ENCODE measurements at places on chromosomes 16 and 17. TPM values are rescaled to one million over a fixed set of nuclear protein-coding genes. Genes with fewer than 3 reads are reported as not detected.

DNA sequence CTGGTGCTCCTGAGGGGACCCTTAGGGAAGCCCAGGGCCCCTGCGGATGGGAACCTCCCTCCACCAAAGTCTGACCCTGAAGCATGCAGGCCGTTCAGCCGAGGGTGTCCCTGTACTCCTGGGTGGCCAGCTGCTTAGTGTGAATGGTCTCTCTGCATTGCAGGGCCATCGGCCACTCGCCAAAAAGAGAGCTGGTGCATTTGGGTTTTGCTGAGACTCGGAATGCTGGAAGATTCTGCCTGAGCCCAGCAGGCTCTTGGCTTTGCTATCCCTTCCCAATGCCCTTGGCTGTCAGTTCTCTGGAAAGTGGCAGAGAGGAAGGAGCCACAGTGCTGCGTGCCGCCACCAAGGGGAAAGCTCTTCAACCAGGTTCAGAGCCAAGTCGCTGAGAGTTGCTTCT, 2.8 kb downstream of the MEOX1 start:
- no peak for DNase-seq

- no peak for DNase-seq
Observed at GRCh38 chr16:89969741-89970410, 21.3 kb downstream of the DEF8 start.

WIPF2 gene
- 35.5 TPM for total RNA-seq

GRCh38 chr17:40355123-40355803, 9.3 kb downstream of the GJD3 start:
- DNase-seq: peak; percentile 95

DNA sequence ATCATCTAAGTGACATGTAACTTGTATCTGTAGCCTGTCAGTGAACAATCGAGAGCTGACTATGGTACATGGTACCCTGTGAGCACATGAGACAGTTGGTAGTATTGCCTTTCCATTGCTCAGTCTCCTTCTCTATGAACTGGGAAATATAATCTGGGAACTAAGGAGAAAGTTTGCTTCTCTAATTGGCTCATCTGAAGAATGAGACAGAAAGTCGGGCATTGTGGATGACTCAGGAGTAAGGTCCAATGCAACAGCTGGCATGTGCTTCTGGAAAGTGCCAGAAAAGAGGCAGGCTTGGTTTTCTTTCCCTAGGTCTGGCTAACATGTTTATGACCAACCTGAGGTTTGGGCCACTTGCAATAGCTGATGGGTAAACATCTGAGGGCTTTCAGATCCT, 51.9 kb downstream of the ZZEF1 start:
- no peak for DNase-seq

UNC13D gene
- 60.5 TPM for total RNA-seq

COASY gene
- 66.5 TPM for total RNA-seq

- DNase-seq: peak; percentile 83
Observed at GRCh38 chr17:29042679-29043538, at the start of gene PIPOX. TSS of gene PIPOX (plus strand) at chr17:29043141. CDS start at chr17:29043226, 85 bp downstream.

- no peak for DNase-seq
Observed at GRCh38 chr17:56119191-56119590, 34.1 kb upstream of the ANKFN1 start.

DNA sequence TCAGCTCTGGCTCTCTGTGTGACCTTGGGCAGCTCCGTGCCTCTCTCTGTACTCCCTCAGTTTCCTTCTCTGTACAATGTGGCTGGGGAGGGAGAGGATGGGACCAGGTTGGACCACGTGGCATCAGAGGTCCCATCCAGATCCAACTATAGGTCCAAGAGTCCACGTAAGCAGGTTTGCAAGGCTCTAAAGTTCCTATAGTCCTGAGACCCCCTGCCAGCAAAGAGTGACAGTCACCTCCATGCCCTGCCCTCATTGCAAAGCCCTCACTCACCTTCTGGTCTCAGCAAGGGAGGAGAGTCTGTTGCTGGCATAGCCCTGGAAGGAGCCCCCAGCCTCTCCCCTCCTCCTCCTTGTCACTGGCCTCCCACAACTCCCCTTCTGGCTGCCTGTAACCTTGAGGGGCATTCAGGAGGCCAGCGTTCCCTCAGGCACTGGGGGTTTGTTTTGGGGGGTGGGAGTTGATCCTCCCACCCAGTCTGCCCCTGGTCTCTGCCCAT, 6.1 kb upstream of the DRC7 start:
- no peak for DNase-seq

- no peak for DNase-seq
Observed at GRCh38 chr17:60165223-60165622, 15.4 kb downstream of the CA4 start.

GRCh38 chr16:8660841-8661301, 13.5 kb upstream of the ABAT start:
- peak; percentile 49 for DNase-seq

FOXC2 gene
- total RNA-seq: 0.41 TPM

DNA sequence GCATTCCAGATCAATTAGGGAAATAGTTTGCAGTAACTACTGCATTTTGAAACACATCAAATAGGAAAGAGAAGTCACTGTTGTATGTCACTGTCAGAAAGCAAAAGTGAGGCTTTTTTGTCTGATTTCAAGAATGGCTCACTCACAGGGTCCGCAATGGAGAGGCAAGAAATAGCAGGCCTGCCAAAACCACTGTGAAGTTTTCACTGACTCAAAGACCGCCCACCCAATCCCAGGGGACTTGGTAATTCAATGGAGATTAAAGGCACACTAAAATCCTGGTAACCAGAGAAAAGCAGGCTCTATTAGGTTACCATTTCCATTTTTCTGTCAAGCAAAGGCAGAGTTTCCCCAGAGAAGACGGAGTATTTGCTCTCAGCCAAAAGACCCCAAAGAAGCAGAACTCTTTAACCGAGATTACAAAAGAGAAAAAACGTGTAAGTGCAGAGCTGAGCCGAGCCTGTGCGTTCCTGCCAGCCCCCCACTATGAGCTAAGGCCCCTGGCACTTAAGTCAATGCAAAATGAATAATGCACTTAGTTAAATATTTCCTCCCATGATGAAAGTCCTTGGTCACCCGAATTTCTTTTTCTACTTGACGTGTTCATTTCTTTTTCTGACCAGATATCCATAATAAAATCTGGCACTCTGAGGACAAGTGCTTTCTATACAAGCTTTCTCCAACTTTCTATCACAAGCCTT, 57.0 kb downstream of the FOXL1 start:
- no peak for DNase-seq

GRCh38 chr17:80615376-80615775, 70.7 kb downstream of the RPTOR start:
- no peak for DNase-seq

Measured in left lung (tissue), 14 donors.